ENCODE measurements at places on chromosomes 3 and 15.

- no peak for DNase-seq
Observed at GRCh38 chr3:18988614-18989229, 159.6 kb upstream of the KCNH8 start.

- no peak for DNase-seq
Observed at GRCh38 chr3:172536993-172537419, 13.8 kb upstream of the TNFSF10 start.

GRCh38 chr3:136067211-136067610 is 101.7 kb downstream of the PPP2R3A start:
- DNase-seq = no peak

DNA sequence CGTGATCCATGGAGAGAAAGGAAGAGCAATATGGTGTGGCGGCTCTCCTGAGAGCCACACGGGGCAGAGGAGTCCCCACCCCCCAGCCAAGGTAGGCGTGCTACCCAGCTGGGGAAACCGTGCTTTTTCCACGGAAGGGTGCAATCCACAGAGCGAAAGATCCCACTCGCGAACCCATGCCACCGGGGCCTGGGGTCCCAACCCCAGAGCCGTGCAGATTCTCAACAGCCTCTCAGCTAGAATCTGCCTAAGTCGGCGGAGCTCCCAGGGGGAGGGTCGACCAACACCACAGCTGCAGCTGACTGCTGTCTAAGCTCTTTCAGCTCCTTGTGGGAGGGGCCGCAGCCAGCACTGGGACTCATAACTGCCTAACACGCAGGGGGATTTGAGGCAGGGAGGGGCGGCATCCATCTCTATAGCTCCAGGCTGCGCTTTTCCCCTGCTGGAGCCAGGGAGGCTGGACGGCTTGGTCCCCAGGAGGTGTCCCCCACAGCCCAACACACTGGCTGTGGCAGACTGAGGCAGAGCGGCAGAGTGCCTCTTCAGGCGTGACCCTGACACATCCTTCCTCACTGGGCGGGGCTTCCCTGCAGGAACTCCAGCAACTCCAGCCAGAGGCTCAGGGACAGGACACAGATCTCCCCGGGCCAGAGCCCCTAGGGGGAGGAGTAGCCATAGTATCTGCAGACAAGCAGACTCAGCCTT is 107.6 kb upstream of the ZBTB20 start:
- no peak for DNase-seq

- DNase-seq = no peak
Observed at GRCh38 chr3:50356553-50356952, 2.8 kb downstream of the TMEM115 start.

- no peak for DNase-seq
Observed at GRCh38 chr15:71458089-71458660, 342.9 kb downstream of the THSD4 start.

DNA sequence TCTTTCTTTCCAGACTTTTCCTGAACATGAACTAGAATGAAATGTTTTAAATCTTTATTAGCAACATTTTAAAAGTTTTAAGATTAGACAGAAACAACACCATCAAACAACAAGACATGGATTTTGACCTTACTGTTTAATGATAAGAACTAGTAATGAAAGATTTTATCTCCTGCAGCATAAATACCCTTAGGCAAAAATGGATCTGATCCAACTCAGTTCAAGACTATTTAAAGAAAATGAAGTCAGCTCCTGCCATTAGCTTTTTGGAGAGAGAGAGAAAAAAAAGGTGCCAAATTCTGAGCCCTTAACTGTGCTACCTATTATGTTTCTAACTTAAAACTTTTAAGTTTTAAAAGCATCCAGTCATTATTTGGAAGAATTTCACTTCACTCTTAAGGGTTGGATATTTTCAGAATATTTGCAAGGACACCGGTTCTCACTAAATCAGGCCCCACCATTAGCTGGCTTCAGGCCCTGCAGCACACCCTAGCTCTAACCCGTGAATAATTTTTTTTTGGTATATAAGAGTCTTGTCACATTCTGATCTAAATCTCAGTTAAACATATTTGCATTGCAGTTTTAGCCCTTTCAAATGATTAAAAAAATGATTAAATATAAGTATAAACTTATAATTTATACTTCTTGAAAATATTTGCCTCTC is 60.0 kb downstream of the NR1I2 start:
- no peak for DNase-seq

GRCh38 chr3:117743993-117744392 is 1034.4 kb downstream of the TUSC7 start:
- DNase-seq = no peak

GRCh38 chr3:105899516-105899915 is 30.7 kb upstream of the CBLB start:
- no peak for DNase-seq

- no peak for DNase-seq
Observed at GRCh38 chr3:45553469-45553974, 41.0 kb upstream of the LIMD1 start.

GRCh38 chr15:41773729-41774061 is 589 bp upstream of the MAPKBP1 start:
- no peak for DNase-seq

GRCh38 chr3:136106101-136106500 is 90.0 kb downstream of the MSL2 start:
- no peak for DNase-seq

DNA sequence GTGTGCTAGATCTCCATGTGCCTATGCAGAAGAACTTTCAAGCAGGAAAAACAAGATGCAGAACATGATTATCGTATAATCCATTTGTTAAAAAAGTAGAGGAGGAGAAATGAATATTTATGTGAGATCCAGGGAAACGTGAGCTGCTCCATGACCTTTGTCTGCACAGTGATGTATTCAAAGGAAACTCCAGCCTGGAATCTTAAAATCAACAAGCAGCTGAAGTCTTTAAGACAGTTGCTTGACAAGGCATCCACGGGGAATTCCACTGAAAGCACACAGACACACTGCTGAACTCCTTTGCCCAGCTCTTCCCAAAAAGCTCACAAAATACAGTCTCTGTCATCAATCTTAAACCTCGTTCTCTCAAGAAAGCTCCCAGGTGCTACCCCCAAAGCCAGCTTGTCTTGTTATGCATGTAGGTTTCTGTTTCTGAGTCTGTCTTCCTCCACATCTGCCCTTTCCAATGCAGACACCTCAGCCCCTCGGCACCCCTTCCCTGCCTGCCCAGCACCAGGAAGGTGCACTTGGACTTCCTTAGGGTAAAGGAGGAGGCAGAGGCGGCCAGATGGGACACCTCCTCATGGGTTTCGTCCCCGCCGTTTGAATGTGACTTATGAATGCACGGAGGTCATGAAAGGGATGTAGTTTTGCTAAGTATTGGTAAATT is 28.7 kb downstream of the LRRK1 start:
- no peak for DNase-seq

DNA sequence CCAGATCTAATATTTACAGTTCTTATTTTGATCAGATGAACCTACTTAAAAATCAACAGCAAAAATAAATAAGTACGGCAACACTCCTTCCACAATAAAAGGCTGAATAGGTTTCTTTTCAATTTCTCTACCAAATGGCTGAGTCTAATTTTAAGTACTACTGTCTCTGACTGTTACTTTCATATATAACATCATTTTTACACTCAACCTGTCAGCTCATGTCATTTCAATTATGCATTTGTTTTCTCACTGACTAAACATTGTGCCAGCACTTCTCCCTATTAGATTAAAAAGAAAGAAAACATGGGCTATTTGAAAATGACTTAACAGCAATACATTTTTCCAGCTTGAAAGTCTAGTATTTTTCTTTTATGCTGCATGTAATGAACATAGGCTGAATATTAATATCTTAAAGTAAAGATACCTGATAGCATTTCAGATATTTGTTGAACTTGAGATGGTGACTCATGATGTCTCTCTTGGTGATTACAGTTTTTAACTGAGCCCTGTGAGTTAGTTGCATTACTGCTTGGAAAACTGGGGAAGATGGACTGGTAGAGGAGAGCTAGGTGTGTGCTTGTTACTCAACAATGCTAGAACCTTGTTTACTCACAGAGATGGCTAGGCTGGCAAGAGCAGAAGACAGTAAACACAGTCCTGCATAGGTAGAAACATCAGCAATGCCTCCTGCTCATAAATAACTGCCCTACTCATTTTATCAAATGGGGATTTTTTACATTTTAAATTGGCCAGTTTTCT is 73.9 kb downstream of the PEX5L start:
- DNase-seq = no peak

DNA sequence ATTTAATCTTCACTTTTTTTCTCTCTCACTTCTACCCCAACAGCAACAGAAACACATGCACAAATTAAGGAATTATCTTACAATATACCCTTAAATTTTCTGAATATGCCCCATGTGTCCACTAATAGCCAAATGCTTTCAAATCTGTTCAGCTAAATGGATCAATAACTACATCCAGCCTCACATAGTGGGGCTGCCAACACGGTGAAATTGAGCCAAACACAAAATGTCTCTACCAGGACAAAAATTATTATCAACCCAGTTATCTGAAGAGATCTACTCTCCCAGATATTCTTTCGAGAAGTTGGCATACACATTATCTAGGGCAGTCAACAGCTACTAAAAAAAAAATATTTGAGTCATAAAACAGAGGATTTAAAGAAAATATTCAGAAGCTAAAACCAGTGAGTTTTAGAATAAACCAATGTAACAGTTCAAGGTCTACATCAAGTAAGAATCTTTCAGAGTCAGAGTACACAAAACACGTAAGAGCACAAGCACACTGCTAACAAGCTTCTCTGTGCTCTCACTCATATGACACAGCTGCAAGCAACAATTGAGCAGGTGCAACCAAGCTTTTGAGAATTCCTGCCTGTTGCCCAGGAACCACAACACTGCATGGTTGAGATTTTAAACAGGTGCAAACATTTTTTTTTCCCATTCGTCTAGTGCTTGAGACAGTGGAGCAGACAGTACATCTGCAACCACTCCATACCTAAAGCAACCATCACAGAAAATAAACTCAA is 247.7 kb downstream of the ZBTB20 start:
- no peak for DNase-seq

DNA sequence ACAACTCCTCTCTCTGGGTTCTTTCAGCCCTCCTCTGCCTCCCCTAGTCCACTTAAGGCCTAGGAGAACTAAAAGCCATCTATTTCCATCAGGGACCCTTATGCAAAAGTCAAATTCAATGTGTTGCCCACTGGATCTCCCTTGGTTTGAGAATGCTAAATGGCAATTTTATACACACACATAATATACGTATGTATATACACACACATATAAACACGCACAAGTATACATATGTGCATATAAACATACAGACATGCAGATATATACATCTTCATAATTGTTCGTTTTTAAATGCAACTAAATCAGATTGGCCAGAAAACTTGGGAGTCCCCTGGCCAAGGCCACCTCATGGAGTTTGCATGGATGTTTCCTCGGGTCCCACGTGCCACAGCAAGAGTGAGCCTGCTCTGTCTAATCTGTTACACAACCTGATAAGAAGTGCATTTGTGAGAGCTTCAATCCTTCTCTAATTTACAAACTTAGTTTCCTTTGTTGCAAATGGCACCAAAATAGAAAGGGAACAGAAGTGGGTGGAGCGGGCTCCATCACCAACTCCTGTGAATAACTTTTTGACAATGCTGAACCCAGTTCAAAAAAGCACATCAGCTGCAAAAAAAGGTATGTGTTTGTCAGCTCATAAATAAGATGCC is 84.2 kb downstream of the FOXP1 start:
- no peak for DNase-seq

DNA sequence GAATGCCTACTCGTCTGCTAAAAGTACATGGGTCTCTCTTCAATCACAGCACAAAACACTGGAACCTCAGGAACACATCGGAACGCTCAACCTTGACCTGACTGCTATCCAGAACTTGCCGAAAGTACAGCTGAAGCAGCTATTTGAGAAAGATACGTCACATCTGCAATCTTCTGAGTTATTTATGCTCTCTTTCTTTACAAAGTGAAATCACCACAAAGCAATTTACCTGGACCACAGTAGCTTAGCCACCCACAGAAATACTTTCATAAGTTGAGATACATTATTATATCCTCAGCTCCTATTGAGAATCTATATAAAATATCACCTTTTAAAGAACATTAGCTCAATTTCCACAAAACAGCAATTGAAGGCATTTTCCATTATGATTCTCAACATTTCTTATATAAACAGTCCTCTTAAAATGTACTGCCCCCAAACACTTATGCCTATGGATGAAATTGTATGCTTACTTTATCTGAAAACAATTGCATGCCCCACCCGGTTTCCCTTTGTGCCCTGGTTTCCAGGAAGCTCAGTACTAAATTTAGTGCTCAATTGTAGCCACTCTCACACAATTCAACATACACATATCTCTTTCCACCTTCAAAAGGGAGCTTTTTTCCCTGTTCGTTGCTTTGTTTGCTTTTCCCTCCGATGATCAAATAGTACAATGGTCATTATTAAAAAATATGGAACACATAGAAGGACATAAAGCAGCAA is 31.8 kb downstream of the HEG1 start:
- no peak for DNase-seq

DNA sequence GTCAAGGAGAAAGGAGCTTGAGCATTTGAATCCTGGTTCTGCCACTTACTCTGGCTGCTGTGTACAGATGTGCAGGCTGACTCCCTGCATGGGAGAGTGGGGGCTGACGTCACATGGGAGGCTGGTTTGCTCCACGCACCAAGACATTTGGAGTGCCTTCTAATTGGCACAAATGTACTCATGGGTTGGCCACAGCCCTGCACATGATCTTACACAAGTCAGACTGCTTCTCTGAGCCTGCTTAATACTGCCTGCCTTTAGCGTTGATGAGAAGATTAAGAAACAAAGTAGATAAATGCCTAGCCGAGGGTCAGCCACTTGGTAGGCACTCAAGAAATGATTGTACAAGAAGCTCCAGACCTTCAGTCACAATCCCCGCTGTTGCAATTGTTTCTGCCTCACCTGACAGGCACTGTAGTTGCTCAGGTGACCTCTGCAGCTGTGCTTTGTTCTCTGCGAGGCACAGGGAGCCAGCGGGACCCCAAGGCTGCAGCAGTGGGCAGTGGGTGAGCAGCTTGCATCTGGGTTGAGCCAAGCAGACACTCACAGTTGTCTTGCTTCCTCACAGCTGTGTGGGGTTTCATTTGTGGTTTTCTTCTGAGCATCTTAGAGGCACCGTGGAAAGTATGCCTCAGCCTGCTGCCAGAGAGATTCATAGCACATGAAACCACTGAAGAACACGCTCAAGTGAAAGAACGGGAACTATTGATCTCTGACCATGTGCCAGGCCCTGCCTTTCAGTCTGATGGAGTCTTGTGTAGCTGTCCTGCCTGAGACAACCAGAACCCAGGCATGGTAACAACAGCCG is 33.1 kb downstream of the GRK7 start:
- peak; percentile 35 for DNase-seq

- no peak for DNase-seq
Observed at GRCh38 chr3:10223676-10224639, 24.3 kb upstream of the TATDN2 start.

DNA sequence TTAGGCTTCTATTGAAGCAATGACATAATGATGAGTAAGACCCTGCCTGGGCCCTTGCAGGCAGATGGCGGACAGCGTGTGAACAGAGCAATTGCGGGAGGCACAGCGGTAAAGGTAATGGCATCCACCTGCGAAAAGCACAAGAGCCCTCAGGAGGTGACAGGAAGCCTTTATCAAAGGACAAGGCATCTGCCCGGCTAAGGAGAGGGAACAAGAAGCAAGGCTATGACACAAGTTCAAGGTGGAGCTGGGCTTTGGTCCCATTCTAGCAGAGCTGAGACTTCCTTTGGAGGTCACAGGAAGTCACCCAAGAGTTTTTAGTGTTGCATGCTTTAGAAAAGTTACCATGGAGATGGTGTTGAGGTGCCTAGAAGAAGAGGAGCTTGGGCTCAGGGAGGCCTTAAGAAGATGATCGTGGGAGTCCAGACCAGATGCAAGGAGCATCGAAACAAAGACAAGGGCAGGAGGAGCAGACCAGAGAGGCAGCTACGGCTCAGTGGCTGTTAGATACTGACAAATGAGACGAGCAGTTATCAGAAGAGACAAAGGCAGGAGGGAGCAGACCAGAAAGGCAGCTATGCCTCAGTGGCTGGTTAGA is 34.5 kb downstream of the OSBPL10 start:
- no peak for DNase-seq
